ENCODE measurements at places on chromosomes 13 and 19. TPM values are rescaled to one million over a fixed set of nuclear protein-coding genes. Genes with fewer than 3 reads are reported as not detected.

The CPB2 gene
- total RNA-seq: 0.44 TPM

The ZNF709 gene
- total RNA-seq: 0.32 TPM

The SCN1B gene
- total RNA-seq: 0.87 TPM

The DAPK3 gene
- total RNA-seq: 59.1 TPM

The SLITRK6 gene
- total RNA-seq: 0.97 TPM

The CRX gene
- total RNA-seq: 3.6 TPM
